ENCODE measurements at places on chromosomes 2 and 18.
A peak's percentile ranks its signal among the peaks of the same experiment; 100 is the strongest.

GRCh38 chr2:191150230-191150599 is 579 bp downstream of the STAT4 start:
- no peak for DNase-seq

GRCh38 chr18:23609390-23610023 is 23.2 kb upstream of the NPC1 start:
- no peak for DNase-seq

GRCh38 chr18:3832025-3832638 is 382.2 kb downstream of the TGIF1 start:
- no peak for DNase-seq

GRCh38 chr2:44351088-44351487 is 10.2 kb downstream of the PREPL start:
- no peak for DNase-seq

GRCh38 chr2:127657232-127657595 is 11.3 kb downstream of the GPR17 start:
- DNase-seq, result no peak

- DNase-seq, result no peak
These were observed 250.6 kb downstream of the SMAD2 start for GRCh38 chr18:47679864-47680263.

GRCh38 chr2:18522484-18523146 is 37.8 kb downstream of the RDH14 start:
- DNase-seq, result no peak

DNA sequence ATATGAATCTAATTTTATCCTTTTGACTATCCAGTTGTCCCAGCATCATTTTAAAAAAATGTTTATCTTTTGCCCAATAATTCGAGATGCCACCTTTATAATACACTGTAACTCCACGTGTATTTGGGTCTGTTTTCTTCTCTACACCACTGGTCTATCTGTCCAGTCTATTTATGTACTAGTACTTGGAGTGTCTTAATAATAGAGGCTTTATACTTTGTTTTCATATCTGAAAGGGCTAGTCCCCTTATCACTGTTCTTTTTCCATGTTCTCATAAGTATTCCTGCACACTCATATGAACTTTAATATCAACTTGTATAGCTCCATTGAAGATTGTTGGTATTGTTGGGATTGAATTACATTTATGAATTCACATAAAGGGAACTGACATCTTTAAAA is 101.1 kb upstream of the RMP24 start:
- no peak for DNase-seq

DNA sequence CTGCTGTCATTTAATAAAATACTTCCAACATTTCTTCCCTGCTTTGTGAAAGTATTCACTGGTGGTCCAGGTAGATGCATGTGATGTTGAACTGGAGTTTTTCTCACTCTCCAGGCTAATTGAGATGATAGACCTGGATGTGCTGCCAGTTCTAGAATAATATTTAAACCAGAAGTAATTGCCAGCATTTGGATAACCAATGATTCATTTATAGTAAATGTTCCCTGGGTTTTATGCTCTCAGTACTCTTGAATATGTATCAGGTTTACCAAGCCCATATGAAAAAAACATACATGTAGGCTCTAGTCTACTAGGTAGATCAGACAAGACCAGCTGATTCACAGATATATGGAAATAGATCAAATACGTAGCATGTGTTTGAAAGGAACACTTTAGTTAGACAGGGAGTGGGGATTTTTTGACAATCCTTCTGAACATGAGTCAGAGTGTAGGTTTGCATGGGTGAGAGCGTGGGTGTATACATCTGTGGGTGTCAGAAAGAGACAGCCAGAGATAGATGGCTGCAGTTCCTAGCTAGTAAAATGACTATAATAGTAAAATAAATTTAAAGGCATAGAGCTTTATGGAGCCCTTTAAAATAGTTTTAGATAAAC is 115.1 kb downstream of the NAB1 start:
- peak; percentile 8 for DNase-seq

DNA sequence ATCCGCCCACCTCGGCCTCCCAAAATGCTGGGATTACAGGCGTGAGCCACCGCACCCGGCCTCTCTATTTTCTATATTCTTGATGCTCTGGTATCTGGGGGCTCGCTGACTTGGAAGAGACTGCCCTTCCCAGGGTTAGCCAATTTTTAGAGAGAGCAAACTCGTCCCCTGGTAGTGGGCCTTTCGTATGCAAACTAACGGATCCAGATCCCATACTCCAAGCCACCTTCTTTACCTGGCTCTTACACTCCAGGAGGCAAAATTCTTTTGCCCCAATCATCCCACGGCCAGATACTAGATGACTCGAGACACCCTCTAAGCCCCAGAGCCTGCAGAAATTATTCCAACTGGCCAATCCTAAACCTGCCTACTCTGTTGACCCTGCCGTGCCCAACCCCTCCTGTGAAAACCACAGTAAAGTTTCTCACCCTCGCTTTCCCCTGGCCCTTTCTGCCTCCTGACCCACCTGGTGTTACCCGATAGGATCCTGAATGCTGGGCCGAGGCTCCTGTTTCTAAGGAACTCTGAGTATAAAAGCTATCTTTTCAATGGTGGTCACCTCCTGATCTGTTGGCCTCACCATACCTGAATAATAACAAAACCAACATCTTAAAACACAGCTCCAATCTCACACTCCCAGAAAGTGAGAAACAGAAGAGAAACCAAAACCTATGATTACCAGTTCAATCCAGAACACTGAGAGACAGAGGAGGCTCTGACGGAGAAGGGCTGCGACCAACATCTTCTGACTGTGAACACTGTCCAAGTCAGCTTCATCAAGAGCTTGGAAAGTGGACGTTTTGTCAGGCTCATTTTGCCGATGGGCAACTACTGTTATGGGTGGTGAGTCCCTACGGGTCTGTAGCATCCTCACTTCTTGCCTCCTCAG is 57.6 kb upstream of the ZNF532 start:
- DNase-seq, result no peak

- DNase-seq, result no peak
These were observed 441.7 kb downstream of the RNF144A start for GRCh38 chr2:7358865-7359447.

DNA sequence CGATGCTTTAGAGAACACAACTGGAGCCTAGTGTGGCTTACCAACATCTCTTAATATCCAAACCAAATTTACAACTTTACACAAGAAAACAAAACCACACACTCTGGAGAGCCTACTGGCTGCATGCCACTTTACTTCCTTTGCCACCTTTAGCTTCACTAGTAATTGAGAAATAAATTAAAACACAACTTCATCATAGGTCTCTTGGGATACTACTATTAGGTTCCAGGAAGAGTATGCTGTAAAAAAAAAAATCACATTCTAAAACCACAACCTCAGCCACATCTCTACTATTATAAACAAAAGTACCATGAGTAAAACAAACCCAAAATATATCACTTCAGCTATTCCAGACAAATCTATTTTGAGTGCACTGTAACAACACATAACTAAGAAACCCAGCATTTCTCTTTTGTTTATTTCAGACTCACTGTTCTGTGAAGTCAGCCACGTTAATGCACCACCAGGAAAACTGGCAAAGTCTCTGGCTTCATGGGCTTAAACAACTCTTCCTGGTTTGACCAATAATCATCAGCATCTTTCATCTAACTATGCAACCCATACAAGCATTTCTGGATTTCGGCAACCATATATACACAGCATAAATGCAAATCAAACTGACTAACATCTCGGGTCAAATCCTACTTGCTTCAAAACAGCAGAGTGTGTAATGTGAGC is 59.1 kb downstream of the REV1 start:
- DNase-seq, result no peak

DNA sequence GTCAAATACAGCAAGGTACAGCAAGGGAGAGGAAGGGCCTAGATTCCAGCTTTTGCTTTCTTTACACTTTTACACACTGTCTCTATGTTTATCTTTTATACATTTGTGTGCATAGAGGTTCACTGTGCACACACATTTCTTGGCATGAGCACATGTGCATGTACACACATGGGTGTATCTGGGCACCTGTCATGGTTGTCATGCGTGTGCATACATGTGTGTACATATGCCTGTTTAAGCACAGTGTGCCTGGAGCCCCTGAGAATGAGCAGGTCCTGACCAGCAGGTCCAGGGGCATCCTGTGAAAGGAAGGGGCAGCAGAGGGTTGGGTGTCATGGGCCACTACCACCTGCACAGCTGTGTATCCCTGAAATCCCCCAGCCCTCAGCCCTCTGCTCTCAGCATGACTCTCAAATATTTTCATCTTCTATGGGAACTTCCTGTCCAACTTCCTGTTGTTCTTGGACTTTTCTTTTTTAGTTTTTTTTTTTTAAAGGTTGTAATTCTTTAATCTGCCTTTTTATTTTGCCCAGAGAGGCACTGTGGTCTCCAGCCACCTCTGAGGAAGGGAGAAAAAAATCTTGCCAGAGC is 97.0 kb upstream of the EPAS1 start:
- no peak for DNase-seq

- DNase-seq, result no peak
These were observed 51.0 kb downstream of the EMX1 start for GRCh38 chr2:72968286-72968685.

GRCh38 chr2:229133155-229133772 is 137.8 kb downstream of the PID1 start:
- DNase-seq, result peak; percentile 23

GRCh38 chr2:189466656-189467055 is 25.4 kb downstream of the WDR75 start:
- DNase-seq, result no peak

DNA sequence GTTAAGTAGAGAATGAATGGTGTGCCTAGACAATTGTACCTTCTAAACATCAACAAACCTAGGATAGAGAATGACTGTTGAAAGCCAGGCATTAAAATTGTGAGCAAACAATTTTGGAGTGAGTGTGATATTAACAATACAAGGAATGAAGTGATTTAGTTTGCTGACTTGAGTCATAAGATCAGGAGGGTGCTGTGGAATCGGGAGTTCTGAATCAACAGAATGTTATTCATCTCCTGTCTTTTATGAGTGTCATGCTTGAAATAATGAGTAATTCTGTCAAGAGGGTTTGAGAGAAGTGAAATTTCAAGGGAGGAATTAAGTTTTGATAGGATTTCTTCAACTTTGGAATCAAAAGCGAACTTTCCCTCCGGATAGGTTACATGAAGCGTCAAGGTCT is 214.4 kb upstream of the DSEL start:
- DNase-seq, result no peak

- no peak for DNase-seq
These were observed 12.6 kb downstream of the PPP1R1C start for GRCh38 chr2:181998041-181998835.

GRCh38 chr2:19885791-19886190 is 16.0 kb downstream of the TTC32 start:
- no peak for DNase-seq

- DNase-seq, result no peak
These were observed 20.4 kb downstream of the TSHZ1 start for GRCh38 chr18:75231053-75231406.

DNA sequence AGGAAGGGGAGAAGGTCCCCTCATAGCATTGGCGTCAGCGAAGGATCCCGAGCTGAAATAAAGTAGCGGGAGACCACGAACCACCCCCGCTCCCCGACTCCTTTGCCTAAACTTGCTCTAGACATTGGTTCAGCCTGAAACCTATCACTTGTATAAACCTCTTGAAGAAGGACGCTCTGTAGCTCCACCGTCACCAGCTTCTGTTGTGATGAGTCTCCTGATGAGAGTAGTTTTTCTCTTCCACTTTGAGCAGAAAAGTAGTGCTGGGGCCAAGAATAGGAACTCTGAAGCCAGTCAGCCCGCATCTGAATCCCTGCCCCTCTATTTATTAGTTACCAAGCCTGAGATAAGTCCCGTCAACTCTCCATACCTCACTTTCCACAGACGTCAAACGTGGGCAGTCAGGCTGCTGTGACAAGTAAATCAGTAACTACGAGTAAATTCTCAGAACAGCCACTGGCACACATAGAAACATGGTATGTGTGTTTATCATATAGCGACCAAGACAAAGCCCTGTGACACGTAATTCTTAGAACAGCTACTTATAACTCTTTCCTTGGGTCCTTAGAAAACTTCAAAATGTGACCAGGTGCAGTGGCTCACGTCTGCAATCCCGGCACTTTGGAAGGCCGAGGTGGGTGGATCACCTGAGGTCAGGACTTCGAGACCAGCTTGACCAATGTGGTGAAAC is 61.7 kb downstream of the CD226 start:
- no peak for DNase-seq

- DNase-seq, result no peak
These were observed 223.6 kb downstream of the ALPK2 start for GRCh38 chr18:58405107-58405898.

DNA sequence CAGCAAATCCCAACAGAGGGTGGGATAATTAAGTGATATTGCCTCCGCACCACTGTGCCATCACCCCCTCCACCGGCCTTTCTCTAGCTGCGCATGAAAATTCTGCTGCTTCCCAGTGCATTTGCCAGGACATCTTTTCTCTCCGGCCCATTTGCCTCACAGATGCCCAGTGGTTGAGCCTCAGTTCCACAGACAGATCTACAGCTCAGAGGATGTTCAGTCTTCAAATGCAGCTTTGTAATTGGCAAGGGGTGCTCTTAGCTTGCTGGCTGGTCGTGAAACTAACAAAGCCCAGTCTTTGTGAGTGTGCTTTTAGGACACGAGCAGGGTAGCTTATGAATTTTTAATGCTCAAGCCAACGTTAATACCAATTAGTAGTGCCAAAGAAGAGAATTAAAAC is 253.3 kb upstream of the REV1 start:
- DNase-seq, result no peak

DNA sequence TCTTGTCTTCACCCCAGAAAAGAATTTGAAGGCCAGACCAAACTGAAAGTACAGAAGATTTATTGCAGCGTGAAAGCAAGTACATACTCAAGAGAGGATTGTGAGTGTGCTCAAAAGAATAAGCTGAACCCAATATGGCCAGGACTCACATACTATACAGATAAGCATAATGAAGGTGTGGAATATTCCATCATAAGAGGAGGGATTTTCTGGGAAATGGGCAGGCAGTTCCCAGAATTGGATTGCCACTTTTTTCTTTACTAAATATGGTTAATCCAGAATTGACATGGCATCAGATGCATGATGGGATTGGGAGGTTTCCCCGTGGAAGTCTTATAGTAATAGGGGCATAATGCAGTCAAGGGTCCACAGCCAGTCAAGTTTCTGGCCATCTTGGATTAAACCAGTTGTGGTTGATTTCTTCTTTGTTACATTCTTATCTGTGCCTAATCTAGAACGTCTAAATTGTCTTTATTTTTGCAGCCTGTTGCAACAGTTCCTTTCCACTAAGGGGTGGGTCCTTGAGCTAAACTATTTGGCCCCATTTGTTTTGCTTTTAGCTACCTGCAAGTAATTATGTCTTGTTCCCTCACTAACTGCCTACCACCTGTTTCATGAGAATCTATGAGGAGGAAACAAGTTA is 9.0 kb downstream of the SP140L start:
- DNase-seq, result no peak

GRCh38 chr2:150136401-150136800 is 351.1 kb downstream of the RND3 start:
- DNase-seq, result no peak

All from caudate nucleus (tissue), 63 donors.